ENCODE measurements at places on chromosomes 2 and 18. TPM values are rescaled to one million over a fixed set of nuclear protein-coding genes. Genes with fewer than 3 reads are reported as not detected.

DNA sequence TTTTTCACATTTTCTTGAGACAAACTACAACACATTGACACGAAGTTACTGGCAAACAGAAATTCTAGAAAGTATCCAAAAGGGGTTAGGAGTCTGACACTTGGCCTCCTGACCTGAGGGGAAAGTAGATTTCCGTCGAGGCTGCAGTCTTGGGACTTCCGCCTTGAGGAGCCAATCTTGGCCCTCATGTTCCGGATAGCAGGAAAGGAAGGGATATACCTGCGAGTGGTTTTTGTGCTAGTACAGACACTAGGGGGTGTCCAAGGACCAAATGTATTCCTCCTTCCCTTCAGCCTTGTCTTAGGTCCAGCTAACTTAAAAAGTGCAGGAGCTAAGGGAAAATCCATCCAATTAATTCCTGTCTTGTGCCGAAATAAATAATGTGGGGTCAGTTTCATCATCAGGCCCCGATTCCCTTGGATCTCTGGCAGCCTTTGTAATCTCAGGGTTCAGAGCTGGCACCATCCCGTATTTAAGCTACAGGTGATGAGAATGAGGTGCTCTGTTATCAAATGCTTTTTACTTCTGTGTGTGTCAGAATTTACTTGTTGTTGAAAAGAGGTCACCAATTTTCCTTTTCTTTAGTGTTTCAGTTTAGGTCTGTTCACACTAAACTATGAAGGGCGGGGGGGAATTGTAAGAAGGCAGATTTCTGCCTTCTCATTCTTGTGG, 330.2 kb upstream of the FANCL start:
- no peaks in the 10 kb centered on the region for H3K36me3 ChIP-seq
- H3K4me1 ChIP-seq = peaks cover 9% of the 10 kb centered on the region
- peak; percentile 28 for DNase-seq
- H3K27me3 ChIP-seq = no peaks in the 10 kb centered on the region
- no peak overlapping the region for H3K4me3 ChIP-seq
- no peak overlapping the region for H3K27ac ChIP-seq

DNA sequence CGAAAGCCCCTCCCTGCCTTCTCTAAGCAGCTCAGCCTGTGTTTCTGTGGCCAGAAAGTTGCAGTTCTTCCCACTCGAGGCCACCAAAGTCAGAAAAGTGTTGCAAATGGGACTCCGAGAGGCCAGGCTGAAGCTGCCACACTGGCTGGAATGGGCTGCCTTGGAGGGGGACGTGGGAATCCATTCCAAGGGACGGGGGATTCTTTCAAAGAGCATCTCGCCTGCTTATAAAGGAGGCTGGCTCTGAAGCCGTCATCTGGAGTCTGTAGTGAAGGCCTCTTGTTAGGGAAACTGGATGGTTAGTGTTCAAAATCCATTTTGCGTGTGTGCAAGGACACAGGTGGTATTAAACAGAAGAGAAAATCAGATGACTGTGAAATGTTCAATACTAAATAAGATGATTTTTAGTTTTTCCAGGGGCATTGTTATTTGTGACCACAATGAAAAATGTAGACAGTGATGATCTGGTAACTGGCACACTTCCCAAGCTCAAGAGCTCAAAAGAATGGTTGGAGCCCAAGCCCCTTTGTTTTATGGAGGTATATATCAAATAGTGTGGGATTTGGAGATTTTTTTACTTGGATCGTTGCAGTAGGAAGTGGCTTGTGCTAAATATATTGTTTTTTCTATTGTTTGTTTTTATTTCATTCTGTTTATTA, 782 bp downstream of the FAM228B start:
- H3K27ac ChIP-seq = peak overlapping the region; percentile 64
- DNase-seq = peak; percentile 40
- H3K36me3 ChIP-seq = no peaks in the 10 kb centered on the region
- peaks cover 10% of the 10 kb centered on the region for H3K4me1 ChIP-seq
- peak overlapping the region; percentile 57 for H3K4me3 ChIP-seq

GRCh38 chr18:55106906-55107305, 147.6 kb upstream of the CCDC68 start:
- no peaks in the 10 kb centered on the region for H3K36me3 ChIP-seq
- H3K27me3 ChIP-seq = no peaks in the 10 kb centered on the region
- no peak for DNase-seq

The ADD2 gene
- total RNA-seq = 0.90 TPM

The LIMS1 gene
- total RNA-seq = 27.1 TPM

GRCh38 chr2:18232731-18233438, 327.6 kb downstream of the RDH14 start:
- no peak overlapping the region for H3K4me3 ChIP-seq
- H3K27me3 ChIP-seq = no peaks in the 10 kb centered on the region
- H3K27ac ChIP-seq = no peak overlapping the region
- no peaks in the 10 kb centered on the region for H3K4me1 ChIP-seq

DNA sequence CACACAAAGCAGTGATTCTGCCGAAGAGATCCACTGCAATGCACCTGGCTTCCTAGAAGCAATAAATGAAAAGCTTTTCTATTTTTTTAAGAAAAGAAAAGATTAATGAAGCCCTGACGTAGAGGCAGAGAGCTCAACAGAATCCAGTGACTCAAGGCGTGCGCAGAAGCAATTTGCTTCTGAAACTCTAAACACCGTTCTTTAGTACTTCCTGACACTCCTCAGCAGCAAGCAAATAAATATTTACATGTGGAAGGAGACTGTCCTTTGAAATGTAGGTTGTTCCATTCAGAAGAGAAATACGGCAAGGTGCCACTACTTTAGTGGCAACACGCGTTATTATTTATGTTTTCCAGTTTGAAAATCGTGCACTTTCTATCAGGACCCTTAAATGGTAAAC, 126.2 kb upstream of the ZNF516 start:
- DNase-seq = no peak
- no peak overlapping the region for H3K4me3 ChIP-seq
- peaks cover 27% of the 10 kb centered on the region for H3K4me1 ChIP-seq

DNA sequence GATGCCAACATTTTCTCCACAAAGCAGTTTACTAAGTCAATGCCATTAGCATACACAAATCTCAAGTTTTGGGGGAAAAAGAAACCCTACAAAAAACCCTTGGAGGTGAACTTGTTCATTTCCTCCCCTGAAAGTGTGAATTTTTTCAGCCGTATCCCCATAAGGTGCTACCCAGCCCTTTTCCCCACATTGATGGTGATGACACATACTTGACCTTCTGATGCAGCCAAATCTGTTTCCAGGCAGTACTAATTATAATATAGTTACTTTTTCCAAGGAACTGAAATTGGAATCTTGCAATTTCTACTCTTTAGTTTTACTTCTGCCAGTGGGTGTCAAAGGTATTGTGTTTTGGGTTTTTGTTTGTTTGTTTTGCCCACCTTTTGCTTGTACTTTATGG, 474.5 kb downstream of the TGIF1 start:
- no peaks in the 10 kb centered on the region for H3K4me1 ChIP-seq
- no peak overlapping the region for H3K27ac ChIP-seq
- no peaks in the 10 kb centered on the region for H3K36me3 ChIP-seq
- no peak for DNase-seq
- no peak overlapping the region for H3K4me3 ChIP-seq

The CTLA4 gene
- 10.6 TPM for total RNA-seq

The SLC38A11 gene
- total RNA-seq = 0.05 TPM

The RNF144A gene
- 8.9 TPM for total RNA-seq

The ESPNL gene
- 0.66 TPM for total RNA-seq

GRCh38 chr18:21991886-21992285, 177.5 kb upstream of the GATA6 start:
- no peaks in the 10 kb centered on the region for H3K36me3 ChIP-seq
- no peaks in the 10 kb centered on the region for H3K4me1 ChIP-seq
- H3K4me3 ChIP-seq = no peak overlapping the region
- DNase-seq = no peak
- H3K27ac ChIP-seq = no peak overlapping the region
- H3K27me3 ChIP-seq = peaks cover 4% of the 10 kb centered on the region

The NYAP2 gene
- 0.05 TPM for total RNA-seq

- H3K27me3 ChIP-seq = no peaks in the 10 kb centered on the region
- no peak for DNase-seq
- no peak overlapping the region for H3K27ac ChIP-seq
- no peaks in the 10 kb centered on the region for H3K4me1 ChIP-seq
- H3K36me3 ChIP-seq = no peaks in the 10 kb centered on the region
- no peak overlapping the region for H3K4me3 ChIP-seq
Measured at GRCh38 chr2:225086915-225087314, 44.6 kb upstream of the DOCK10 start.

The PCARE gene
- 0.09 TPM for total RNA-seq

DNA sequence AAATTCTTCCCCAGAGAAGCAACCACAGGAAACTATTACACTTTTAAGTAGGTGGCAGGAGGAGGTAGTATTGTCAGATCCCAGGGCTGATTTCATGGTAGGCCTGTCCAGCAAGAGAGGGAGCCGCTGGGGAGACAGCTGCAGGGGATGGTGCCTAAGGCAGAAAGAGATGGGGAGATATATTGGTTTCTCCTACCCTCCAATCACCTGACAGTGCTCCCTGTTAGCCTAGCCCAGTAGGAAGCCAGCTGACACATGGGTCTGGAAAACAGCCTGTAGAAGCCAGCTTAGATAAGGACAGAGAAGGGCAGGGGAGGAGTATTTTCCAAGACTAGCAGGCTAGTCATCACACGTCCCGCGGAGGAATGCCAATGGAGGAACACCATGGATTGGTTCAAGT, 8.2 kb upstream of the SPOPL start:
- H3K27me3 ChIP-seq = no peaks in the 10 kb centered on the region
- H3K4me1 ChIP-seq = no peaks in the 10 kb centered on the region
- DNase-seq = no peak
- H3K27ac ChIP-seq = no peak overlapping the region
- H3K36me3 ChIP-seq = no peaks in the 10 kb centered on the region
- H3K4me3 ChIP-seq = no peak overlapping the region

- H3K36me3 ChIP-seq = no peaks in the 10 kb centered on the region
- no peaks in the 10 kb centered on the region for H3K27me3 ChIP-seq
- H3K4me1 ChIP-seq = peaks cover 13% of the 10 kb centered on the region
- no peak for DNase-seq
- H3K4me3 ChIP-seq = no peak overlapping the region
- no peak overlapping the region for H3K27ac ChIP-seq
Measured at GRCh38 chr2:239610457-239611221, 209.8 kb upstream of the HDAC4 start.

DNA sequence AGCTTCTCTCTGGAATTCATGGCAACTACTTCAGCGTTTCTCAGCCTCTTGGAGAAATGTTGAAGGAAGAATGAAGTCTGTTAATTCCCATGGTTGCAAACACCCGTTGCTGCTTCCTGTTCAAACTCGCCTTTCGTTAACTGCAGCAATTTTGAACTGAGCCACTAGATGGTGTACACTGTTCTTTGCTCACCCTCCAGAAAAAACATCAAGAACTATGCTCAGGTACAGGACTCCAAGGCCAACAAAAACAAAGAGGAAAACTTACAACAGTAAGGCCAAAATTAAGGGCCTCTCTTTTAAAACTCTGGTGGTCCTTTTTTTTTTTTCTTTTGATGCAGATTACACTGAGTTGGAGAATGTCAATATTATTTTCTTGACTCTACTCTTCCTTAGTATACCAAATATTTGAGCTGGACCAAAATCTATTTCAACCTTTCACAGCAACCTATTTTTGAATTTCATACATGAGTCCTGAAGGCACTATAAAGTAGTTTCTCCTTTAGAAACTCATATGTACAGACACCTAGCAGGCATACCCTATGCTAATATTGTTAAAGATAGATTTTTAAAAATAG, 58.2 kb downstream of the KLHL14 start:
- peak; percentile 13 for DNase-seq
- H3K27ac ChIP-seq = no peak overlapping the region
- no peaks in the 10 kb centered on the region for H3K27me3 ChIP-seq
- H3K4me1 ChIP-seq = no peaks in the 10 kb centered on the region
